ENCODE measurements at places on chromosomes 3 and 15. TPM values are rescaled to one million over a fixed set of nuclear protein-coding genes. Genes with fewer than 3 reads are reported as not detected.

DNA sequence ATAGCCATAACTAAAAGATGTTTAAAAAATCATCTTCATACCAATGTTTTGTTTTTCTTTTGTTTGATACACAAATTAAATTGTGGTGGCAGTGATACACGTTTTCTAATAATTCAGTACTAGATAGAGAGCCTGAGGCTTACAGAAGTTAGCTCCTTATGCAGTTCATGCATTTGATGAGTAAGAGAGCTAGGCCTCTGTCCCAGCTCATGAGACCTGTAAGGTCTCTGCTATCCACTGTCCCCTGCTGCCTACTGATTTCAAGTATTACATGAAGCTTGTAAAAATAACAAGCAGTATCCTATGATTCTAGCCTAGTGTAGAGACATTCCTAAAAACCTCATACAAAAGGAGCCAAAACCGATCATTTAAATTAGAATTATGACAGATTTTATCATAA, 144.5 kb downstream of the MBNL1 start:
- peaks cover 34% of the 10 kb centered on the region for H3K4me1 ChIP-seq
- DNase-seq: no peak
- no peak overlapping the region for H3K4me3 ChIP-seq
- no peak overlapping the region for H3K27ac ChIP-seq

DNA sequence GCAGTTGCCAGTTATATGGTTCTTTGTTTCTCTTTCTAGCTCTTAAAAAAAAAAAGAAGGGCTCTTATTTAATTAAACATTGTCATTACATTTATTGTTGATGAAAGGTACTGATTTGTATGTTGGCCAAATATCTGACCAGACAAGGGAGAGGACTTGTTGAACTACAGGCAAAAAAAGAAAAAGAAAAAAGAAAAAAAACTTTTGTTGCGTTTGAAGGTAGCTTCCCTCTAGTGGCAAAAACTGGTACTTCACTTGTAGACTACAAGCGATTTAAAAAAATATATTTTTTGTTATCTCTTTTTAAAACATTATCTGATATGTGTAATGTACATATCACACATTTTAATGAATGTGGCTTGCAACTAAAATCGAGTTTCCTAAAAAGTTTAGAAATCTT, 280.6 kb downstream of the ROBO2 start:
- no peaks in the 10 kb centered on the region for H3K4me1 ChIP-seq
- H3K36me3 ChIP-seq: no peaks in the 10 kb centered on the region
- H3K27me3 ChIP-seq: no peaks in the 10 kb centered on the region
- no peak overlapping the region for H3K4me3 ChIP-seq
- no peak overlapping the region for H3K27ac ChIP-seq

Gene HHATL
- not detected for total RNA-seq

DNA sequence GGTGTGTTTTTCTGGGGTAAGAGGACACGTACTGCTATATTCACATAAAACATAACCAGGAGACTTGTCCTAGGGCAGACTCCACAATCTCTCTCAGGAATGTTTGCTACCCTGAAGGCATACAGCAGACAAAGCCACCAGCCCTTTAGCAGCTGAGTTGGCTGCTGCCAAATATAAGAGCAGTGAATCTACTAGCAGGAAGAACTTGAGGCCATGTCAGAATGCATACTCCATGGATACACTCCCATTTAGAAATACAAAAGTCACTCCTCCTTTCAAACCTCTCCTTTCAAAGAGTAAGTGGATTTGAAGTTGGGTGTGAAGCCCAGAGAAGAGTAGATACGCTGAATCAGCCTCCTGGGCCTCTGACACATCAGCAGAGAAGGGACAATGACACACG, 94.1 kb downstream of the CADPS start:
- H3K27me3 ChIP-seq: no peaks in the 10 kb centered on the region
- no peak overlapping the region for H3K4me3 ChIP-seq
- no peaks in the 10 kb centered on the region for H3K36me3 ChIP-seq
- H3K4me1 ChIP-seq: no peaks in the 10 kb centered on the region
- H3K27ac ChIP-seq: no peak overlapping the region

GRCh38 chr3:130533247-130533646, 16.3 kb downstream of the COL6A6 start:
- peaks cover 6% of the 10 kb centered on the region for H3K27me3 ChIP-seq
- DNase-seq: no peak
- H3K36me3 ChIP-seq: no peaks in the 10 kb centered on the region
- H3K27ac ChIP-seq: no peak overlapping the region
- H3K4me1 ChIP-seq: peaks cover 5% of the 10 kb centered on the region

Gene ALPK3
- 0.09 TPM for total RNA-seq

All from activated CD4-positive, alpha-beta T cell treated with anti-CD3 and anti-CD28 coated beads, Interleukin-2, amount 10 ng/mL, durations not matched to agents 24 days and 14 days (primary cell).